HCT116 (cell line): ENCODE measurements at places on chromosomes 11 and 22.

GRCh38 chr22:50678651-50679521 lies 6.3 kb downstream of the SHANK3 start:
- no peak for DNase-seq

- DNase-seq = no peak
These were observed 106.4 kb downstream of the MIAT start for GRCh38 chr22:26763633-26764361.

DNA sequence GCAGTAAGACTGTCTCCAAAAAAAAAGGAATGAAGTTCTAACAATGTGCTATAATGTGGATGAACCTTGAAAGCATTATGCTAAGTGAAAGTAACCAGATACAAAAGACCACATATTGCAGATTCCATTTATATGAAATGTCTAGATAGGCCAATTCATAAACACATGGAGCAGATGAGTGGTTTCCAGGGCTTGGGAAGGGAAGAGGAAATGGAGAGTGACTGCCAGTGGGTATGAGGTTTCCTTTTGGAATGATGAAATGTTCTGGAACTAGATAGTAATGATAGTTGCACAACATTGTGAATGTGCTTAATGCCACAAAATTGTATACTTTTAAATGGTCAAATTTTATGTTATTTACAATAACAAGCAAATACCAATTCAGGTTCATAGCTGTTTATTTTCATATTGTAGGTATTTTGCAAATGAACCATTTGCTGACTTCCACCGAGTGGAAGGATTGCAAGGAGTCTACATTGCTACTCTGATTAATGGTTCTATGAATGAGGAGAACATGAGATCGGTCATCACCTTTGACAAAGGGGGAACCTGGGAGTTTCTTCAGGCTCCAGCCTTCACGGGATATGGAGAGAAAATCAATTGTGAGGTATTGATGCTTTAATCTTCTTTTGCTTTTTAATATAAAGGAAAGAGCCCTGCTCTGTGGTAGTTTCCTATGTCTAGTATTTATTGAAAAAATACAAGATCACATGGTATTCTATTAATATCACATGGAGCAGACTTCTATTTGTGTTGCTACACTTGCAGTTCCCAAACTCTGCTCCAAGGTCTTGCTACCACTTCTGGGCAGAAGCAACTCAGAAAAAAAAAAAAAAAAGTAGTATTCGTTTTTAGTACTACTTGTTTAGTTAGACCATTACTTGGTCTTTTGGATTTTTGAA lies 67.7 kb upstream of the SORL1-AS1 start:
- DNase-seq = no peak

DNA sequence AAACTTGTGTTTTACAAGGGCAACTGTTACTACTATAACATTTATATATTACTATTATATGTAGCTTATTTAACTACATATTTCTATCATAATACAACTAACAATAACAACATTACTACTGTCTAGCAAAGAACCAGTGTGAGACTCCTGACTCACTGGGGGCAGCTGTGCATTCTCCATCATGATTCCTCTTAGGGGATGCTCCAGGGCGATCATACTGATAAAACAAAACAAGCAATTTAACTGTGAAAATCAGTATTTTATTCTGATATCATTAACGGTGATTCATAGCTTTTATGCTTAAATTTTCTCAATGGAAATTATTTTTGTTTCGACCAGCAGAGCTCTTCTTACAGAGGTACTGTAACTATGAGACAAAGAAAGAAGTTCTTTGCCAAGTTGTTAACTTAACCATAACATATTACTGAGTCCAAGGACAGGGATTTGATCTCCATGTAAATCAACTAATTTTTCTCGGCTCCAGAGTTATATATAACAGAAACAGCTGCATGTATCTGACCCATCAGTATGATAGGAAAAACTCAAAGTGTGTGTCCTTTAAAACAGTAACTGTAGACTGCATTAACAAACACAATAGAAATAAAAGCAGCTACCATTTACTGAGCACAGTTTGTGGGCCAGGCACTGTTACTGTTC lies 24.8 kb upstream of the FNBP4 start:
- no peak for DNase-seq

GRCh38 chr11:109040303-109040702 lies 375.4 kb downstream of the DDX10 start:
- peak; percentile 19 for DNase-seq

GRCh38 chr11:123478352-123478987 lies 48.4 kb downstream of the GRAMD1B start:
- peak; percentile 77 for DNase-seq

- no peak for DNase-seq
These were observed 911 bp downstream of the A4GALT start for GRCh38 chr22:42719656-42720262.

GRCh38 chr11:70568035-70568813 lies 169.9 kb downstream of the CTTN start:
- no peak for DNase-seq

GRCh38 chr22:37232140-37232998 lies 11.7 kb downstream of the RAC2 start:
- DNase-seq = no peak

- DNase-seq = no peak
These were observed 26.4 kb downstream of the BMAL1 start for GRCh38 chr11:13303668-13304649.

- no peak for DNase-seq
These were observed 245.9 kb downstream of the MIAT start for GRCh38 chr22:26903030-26903856.

GRCh38 chr11:76385903-76386302 lies 4.8 kb downstream of the GVQW3 start:
- DNase-seq = no peak

- DNase-seq = no peak
These were observed 6.8 kb downstream of the SLN start for GRCh38 chr11:107705027-107705426.

GRCh38 chr11:101129203-101129943 lies at the start of gene PGR:
Gene PGR, minus strand, starts transcription at chr11:101129813. Its CDS starts 743 bp downstream, at chr11:101129070.
- DNase-seq = no peak

DNA sequence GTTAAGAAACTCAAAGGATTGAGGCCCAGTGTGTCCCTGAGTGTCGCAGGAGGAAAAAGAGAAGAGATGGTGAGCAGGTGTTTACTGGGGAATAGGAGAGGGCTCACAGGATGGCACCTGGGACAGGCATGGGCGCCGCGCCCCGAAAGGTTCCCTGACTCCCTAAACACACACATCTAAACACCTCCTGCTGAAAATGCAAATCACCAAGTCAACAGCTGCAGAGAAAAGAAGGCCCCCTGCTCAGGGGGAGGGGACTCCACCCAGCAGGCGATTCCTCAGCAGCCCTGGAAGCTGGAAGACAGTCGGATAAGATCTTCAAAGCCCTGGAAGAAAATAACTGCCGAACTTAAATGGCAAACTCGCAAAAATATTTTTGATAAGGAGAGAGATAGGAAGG lies 377.2 kb downstream of the BRD1 start:
- DNase-seq = no peak

DNA sequence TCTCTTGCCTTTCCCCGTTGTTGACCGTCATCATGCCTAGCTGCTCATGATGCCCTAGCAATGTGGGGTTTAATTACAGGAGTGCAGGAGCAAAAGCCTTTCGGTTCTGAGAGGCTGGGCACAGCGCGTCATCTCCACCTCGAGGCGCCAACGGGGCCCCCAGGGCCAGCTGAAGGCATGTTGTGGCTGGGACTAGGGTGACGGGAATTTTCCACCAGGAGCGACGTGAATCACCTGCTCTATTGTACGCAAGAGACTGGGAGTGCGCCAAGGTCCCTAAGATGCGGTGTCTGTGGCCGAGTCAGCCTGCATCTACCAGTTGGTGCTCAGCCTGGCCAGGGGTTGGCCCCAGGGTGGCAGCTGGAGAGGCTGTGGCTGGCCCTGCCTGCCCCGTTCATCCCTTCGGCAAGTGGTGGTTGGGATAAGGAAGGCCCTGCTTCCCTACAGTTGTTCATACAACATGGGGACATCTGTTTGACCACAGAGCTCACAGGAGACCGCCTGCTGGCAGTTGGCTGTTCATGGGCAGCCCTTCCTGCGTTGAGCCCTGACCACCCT lies 1175.6 kb downstream of the BRD1 start:
- no peak for DNase-seq

- DNase-seq = peak; percentile 44
These were observed at the start of gene INPP5J for GRCh38 chr22:31122532-31123291. Gene INPP5J, plus strand, starts transcription at chr22:31122966. Its CDS starts 49 bp downstream, at chr22:31123015.

- DNase-seq = no peak
These were observed 41.1 kb downstream of the RBFOX2 start for GRCh38 chr22:35987487-35987886.

DNA sequence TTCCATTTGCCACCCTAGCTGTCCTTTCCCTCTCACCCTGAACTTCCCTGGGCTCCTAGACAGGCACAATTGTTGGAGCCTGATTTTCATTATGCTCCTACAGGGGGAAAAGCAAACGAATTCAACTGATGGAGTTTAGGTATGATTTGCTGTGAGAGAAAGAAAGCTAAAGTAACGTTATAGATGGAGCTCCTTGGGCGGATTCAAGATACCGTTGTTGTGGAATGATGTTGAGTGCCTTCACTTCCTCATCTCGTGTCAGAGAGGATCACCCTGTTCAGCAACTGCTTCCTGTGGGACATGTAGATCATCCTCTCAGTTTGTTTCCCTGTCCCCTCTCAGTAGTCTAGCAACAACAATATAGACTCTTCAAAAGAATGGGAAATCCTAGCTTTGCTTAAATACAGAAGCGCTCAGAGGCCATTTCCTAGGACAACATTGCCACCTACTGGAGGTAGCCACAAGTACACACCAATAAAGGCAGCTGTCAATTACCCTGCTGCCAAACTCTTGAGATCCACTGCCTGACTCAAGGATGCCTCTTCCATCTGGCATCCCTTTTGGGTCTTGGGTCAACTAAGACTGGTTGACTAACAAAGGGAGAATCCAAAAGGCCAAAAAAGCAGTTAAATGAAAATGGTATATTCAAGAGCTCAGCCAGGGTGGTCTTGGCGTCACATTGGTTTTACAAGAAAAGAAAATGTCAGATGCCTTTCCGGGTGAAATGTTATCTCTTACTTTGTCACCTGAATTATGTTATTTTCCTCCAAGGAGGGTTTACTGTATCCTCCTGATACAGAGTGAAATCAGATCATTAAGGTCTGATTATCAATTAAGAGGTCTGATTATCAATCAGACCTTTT lies 13.5 kb upstream of the DTX4 start:
- DNase-seq = peak; percentile 47

DNA sequence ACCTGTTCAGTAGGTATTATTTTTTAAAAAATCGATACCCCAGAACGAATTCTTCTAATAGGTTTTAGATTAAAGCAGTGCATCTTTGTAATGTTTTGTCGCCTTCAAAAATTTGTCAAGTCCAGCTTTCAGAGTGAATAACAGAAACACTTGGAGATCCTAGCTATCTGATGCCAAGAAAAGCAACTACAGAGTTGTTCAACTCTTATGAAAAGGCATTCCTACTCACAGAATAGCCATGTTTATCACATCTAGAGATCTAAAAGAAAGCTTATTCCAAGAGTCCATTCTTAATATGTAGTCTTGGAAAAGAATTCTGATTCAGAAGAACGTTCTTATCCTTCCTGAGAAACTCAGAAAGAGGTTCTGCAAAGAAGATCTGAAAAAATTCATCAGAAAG lies 268.5 kb downstream of the TTC28 start:
- DNase-seq = no peak

GRCh38 chr11:74147199-74147929 lies 23.4 kb downstream of the C2CD3 start:
- no peak for DNase-seq

GRCh38 chr11:44968510-44968909 lies 17.8 kb upstream of the TP53I11 start:
- no peak for DNase-seq

DNA sequence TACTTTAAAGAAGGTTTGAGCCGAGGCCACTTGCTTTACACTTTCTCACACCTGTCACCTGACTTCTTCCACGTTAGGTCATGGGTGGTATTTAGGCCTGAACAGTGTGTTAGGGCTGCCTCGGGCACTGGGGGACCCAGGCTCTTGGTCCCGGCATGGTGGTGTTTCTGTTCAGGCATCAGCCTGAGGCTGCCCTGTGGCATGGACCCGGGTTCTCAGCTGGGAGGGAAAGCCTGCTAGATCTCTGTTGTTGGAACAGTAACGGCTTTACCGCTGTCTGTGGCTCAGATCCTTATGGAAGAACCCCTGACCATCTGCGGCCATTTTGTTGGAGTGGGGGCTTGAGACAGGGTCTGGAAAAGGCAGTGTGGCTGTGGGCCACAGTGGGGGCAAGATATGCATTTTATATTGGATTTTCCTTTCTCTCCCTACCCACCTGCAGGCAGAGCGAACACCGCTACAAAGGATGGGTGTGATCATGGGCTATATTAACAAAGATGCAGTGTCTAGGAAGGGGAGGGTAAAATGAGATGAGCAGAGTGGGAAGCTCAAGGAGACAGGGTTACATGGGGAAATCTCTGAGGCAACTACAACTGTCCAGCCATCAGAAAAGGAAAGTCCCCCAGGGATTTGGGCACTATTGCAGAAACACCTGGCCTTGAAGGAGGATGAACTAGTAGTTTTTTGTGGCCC lies 1.6 kb upstream of the KCNJ11 start:
- no peak for DNase-seq

DNA sequence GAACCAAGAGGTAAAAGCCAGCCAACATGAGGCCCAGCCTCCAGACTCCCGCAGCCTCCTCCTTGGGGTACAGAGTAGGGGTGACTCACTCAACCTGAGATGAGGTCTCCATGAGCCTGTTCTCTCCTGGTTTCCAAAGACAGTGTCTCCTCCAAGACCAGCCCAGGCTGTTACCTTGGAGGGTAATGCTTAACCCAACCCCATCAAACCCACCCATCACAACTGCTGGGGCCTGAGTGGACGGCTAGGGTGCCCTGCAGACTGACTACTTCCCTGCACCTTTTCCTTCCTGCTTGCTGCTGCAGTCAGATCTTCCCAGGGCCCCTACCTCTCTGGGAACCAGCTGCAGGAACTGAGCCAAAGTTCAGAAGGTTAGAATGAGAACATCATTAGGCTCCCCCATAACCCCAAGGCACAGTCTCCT lies 5.1 kb upstream of the NOL12 start:
- DNase-seq = no peak

DNA sequence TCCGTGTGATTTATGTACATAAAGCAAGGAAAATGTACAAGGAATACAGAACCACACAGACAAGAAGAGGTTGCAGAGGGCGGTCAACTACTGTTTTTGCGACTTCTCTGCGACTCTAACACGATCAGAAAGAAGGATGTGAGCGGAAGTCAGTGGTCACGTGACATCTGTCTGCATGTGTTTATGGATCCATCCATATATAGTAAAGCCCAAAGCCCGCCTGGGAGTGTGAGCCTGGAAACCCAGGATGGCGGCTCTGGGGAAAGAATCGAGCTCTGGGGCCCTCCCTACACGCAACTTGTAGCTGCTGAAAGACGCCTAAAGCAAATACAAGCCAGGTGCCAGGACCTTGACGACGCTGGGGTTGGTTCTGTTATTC lies 8.8 kb downstream of the OSBPL5 start:
- DNase-seq = no peak
